ENCODE measurements at places on chromosomes 11 and 22.

DNA sequence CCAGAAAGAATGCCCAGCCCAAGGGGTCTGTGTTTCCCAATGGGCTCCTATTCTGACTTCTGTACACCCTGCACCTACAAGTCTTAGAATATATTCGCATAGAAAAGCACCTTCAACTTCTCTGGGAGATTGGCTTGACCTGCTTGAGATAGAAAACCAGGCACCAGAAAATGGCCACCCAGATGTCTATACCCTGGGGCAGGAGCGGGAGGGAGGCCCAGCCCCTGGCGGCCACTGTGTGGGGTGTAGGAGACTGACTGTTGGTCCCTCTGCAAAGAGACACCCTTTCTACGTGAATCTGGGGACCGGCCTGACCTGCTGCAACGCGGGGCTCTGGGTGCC lies 8.5 kb downstream of the DENND6B start:
- no peak for DNase-seq

- DNase-seq: no peak
These were observed 44.5 kb upstream of the TEAD1 start for GRCh38 chr11:12629601-12630313.

DNA sequence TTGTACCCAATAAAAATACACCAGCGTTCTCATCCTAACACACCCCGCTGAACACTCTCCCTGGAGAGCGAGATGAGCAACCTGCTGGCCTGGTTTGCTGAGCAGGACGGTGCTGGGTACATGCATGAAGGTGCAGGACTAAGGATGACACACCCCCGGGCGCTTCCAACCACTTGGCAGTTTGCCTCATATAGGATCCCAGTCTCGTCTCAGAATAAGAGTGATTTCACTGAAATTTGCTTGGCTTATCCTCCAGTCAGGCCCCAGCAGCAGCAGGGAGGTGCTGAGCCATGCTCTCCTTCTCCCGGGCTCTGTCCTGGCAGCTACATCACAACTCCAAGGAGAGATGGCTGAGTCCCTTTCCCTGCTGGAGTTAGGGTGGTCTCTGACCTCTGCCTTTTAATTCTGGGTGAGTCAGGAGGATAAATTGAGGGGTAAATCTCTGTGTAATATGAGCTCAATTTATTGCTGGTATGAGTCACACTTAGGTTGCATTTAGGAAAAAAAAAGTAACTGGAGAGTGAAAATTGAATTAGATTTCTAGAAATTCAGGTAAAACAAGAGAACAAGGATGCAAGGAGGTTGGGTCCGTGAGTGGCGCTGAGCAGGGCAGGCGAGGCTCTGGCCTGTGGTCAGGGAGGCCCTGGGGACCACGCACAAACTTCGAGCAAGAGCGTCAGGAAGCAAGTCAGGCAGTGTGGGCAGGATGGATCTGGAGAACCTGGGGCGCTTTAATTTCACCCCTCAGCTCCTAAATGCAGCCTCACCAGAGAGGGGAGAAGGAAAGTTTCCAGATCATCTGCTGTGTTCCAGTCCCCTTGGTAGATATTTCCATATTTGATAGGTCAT lies 974.0 kb downstream of the TBC1D22A start:
- DNase-seq: no peak

DNA sequence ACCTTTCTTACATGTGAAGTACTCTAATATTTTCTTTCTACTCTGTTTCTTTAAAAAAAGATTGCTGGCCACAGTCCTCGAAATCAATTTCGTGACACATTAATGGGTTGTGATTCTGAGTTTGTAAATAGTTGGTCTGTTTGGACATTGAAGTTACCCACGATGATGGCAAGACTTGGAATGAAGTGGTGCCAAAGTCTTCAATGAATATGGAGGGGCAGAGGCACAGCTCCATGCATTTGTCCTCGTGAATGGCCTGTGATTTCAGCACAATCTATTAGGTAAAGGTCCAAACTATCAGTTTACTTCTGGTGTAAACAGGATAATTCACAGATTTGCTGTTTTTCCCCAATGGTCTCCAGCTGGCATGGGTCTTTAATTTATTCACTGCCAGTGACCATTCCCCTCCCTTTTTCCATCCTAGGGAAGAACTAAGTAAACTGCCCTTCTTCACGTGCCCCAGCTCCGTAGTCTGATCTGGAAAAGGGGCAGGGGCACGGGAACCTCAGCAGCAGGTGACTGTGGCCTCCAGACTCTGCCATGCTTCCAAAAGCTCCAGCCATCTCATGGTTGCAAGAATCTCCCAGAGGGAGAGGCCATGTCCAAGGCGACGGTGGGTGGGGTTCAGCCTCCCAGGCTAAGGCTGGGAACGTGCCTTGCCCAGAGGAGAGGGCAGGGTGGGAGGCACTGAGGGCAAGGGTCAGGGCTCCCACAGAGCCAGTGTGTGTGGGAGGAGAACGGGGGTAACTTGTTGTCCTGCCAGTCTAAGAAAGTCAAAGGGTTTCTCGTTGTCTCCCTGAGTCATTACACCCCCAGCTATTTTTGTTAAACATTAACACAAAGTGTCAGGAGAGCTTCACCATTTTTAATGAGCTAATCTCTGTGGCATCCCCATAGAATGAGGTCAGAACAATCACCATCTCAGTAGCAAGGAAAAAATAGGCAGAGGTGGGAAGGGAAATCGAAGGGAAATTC lies 16.9 kb upstream of the PEX26 start:
- DNase-seq: no peak

- DNase-seq: no peak
These were observed 16.1 kb downstream of the LRP5 start for GRCh38 chr11:68328374-68329091.

GRCh38 chr22:20887375-20887774 lies 28.6 kb downstream of the SNAP29 start:
- DNase-seq: no peak

GRCh38 chr11:75422248-75423231 lies 10.5 kb downstream of the KLHL35 start:
- no peak for DNase-seq

- no peak for DNase-seq
These were observed 89.9 kb upstream of the AMOTL1 start for GRCh38 chr11:94678236-94678635.

- DNase-seq: no peak
These were observed 202.0 kb downstream of the PGR start for GRCh38 chr11:100927579-100927978.

DNA sequence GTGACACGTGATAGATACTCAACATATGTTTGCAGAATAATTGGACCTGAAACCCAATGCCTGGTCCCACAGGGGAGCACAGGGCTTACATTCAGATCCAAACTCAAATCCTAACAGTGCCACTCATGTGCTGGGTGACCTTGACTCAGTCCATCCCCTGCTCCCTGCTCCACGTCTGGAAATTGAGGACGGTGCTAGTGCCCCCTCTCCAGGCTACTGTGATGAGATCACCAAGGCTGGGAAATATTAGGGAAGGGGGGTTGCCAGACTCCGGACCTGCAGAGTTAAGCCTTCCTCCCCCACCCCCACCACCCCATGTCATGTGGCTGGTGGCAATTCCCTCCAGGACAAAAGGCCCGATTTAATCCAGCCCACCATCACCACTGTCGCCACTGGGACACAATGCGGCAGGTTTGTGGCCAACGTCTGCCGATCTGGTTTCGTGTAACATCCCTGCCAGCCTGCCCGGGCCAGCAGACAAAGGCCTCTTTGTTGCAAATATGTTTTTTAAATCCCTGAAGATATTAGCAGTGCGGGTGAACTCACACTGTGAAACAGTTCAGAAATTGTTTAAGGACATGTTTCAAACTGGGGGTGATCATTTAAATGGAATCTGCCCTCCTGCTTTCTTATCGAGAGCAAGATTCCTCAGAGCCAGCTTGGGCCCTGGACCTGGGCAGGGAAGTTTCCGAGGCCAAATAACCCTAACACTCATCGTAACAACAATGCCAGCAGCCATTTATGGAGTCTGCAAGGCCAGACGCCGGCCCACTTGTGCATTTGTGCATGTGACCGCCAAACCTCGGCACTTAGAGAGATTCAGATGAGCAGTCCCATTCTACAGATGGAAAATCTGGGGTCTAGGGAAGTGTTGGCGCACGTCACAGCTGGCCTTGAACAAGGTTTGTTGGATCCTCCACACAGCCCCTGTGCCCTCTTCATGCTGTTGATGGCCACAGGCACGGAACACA lies 19.6 kb upstream of the MN1 start:
- no peak for DNase-seq

All from NCI-H1436 treated with DMSO at 0.1 percent for 48 hours (cell line).